ENCODE measurements at places on chromosomes 11 and 22.

DNA sequence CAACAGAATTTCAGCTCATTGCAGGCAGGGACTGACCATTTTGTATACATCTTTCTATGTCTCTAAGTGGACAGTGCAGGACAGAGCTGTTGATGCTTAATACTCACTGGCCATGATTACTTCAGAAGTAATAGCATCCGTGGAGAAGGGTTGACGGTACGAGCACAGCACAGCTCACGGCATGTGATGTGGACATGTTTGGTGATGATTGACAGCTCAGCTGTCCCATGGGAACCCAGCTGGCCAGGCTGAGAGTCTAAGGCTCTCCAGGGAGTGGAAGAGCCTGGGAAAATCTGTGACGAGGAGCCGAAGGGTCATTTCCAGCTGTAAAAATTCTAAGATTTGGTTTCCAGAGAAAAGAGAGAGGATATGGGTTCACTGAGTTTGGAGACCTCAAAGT lies 198.2 kb downstream of the SNX19 start:
- DNase-seq, result no peak

DNA sequence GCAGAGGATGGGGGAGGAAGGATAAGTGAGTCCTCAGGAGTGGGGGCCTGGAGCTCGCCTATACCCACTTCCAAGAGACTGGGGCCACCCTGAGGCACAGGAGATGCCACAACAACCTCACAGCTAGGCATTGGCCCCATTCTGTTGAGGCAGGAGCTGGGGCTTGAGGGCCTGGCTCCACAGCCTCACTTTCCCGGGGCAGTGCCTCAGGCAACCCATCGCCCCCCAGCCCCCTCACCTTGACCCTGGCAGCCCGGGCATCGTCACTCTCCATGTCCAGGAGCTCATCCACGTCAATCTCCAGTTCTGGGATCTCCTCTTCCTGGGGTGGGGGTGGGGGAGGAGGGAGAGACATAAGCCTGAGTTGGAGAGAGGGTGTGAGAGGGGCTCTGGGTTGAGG lies 1.8 kb downstream of the PPP1R14B start:
- DNase-seq, result no peak

- peak; percentile 62 for DNase-seq
Measured at GRCh38 chr11:19935507-19935906, 222.9 kb downstream of the NAV2 start.

GRCh38 chr11:105538588-105538987 lies 71.3 kb upstream of the GRIA4 start:
- DNase-seq, result no peak

GRCh38 chr11:125215976-125216375 lies 51.4 kb downstream of the PKNOX2 start:
- no peak for DNase-seq

DNA sequence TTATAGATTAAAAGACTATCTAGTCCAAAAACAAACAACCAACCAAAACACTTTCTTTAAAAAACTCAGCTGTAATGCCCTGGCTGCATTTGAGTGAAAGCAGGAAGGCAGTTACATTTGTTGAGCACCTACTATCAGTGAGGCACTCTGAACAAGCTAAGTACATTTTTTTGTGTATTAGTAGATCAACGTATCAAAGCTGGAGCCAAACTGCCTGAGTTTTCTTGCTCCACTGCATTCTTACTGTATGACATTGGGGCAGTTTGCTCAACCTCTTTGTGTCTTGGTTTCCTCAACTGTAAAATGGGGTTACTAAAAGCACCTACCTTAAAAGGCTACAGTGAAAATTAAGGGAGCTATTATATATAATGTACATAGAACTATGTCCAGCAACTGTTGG lies 22.0 kb downstream of the COA4 start:
- DNase-seq, result no peak

DNA sequence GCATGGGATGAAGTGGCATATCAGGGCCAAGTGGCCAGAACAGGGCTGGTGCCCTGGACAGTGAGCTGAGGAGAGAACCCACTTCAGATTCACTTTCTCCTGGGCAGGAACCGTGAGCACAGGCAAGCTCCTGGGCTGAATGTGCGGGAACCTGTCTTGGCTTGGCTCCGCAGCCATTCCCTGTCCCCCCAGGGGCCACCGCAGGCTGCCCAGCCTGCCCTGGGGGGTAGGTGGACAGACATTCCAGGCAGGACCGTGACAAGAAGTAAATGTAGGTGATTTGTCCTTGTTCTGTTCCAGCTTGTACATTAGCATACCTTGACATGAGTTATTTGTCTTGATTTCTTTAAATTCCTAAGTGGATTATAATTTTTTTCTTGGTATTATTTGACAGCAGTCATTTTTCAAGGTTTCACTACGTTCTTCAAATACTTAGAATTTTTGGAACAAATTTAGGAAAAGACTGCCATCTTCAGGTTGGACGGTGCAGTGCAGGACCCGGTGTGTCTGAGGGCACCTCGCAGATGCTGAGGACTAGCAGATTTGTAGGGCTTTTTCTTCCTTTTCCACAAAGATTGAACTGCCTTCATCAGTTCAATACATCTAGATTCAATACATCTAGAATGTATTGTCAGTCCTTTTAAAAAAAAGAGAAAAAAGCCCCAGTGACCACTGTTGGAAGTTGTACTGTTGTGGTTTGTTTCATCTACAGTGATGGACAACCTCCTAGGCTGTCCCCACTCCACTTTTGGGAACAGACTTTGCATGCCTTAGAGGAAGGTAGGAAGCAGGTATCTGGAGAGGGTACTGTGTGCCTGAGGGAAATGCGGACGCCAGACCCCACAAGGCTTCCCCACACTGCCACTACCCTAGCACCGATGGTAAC lies 115.1 kb upstream of the RASSF10 start:
- peak; percentile 45 for DNase-seq

DNA sequence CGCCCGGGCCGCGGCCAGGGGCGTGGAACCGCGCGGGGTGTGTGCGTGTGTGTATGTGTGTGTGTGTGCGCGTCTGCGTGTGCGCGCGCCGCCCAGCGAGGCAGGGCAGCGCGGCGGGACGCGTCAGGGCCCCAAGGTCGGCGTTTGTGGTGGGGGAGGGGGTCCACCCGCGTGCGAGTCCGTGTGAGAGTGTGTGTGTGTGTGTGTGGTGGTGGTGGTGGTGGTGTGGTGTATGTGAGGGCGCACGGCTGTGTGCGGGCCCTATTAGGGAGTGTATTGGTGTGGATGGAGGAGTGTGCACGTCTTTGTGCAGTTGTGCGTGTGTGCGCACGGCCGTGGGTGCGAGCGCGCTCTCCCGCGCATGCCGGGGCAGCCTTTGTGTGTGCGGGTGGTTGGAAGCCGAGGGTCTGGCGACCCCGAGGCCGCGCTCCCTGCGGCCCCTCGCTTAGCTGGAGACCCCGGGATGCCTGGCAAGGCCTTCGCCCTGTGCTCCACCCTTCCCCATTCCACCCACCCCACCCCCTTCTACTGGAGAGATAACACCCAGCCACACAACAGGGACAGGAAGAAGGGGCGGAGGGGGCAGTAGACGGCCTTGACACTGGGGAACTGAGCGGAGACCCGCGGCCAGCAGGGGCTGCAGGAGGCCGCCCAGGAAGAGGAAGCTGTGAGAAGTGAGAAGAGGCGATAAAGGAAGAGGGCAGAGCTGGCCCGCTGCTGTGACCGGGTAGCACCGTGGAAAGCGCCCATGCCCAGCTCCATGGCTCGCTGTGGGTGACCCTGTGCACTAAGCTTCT lies 528 bp upstream of the ARRB1 start:
- peak; percentile 56 for DNase-seq

- peak; percentile 32 for DNase-seq
Measured at GRCh38 chr22:32904044-32904443, 102.5 kb downstream of the TIMP3 start.

DNA sequence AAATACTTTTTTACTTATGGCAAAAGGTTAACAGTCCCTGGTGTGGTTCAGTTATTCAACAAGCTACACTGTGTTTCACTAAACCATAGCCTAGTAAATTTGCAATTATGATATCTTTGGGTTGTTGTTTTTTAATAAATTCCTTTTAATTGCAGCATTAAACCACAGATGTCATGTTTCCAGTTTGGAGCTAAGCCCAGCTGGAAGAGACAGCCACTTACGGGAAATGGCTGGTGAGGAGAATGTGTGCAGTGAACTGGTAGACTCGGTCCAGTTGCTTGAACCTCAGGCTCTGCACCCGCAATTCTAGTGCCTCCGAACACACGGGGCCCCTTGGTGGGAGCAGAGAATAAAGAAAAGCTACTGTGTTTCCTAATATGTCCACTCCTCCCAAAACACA lies 70.8 kb downstream of the WNT11 start:
- DNase-seq, result no peak

DNA sequence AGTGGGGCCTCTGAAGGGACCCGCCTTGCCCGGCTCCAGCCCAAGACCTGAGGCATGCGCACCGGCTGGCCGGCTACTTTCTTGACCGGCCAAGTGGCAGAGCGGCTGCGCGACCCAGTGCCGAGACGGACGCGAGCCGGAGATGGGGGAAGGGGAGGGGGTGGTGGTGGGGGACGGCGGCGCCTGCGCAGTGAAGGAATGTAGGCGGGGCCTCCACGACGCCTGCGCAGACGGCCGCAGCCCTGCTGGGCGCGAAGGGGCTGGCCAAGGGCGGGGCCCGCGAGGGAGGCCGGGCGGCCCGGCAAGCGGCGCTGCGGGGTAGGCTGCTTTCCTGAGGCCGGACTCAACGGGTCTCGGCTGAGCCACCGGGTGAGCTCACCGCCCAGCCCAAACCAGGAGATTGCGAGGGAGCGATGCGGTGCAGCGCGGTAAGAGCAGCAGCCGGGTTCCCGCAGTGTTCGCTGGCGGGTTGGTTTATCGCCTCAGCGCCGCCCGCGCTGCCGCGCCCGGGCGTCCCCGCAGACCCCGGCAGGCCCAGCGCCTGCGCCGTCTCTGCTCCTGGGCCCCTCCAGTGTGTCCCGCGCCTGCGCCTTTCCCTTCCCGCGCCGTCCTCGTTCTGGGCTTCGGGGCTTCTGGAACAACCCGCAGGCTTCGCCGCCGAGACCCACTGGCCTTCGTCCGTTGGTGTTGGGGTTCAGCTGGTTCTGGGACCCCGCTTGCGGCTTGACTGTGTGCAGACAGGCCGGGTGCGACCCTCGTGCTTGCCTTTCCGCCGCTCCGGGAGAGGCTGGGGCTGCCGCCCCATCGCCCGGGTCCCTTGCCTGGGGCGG lies at the start of gene SPECC1L:
Gene SPECC1L (plus strand): TSS at position 276 of the 830 bp plus-strand sequence. CDS start 31,401 bp downstream, outside the sequence.
- DNase-seq, result peak; percentile 93

DNA sequence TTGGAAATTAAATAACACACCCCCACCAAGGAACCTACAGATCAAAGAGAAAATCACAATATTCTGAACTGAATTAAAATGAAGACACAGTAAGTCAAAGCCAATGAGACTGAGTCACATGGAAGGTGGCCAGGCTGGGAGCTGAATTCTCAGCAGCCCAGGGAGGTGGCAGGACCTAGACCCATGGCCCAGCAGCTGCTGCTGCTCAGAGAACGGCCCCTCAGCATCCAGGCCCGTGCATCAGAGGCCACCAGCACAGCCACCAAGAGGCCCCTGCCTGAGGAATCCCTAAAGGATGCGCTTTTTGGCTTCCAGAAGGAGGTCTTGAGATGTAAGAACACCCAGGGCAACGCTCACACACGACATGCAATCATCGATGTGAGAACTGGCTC lies 35.0 kb downstream of the TBX1 start:
- DNase-seq, result no peak

- DNase-seq, result no peak
Measured at GRCh38 chr11:83681031-83681781, 395.0 kb upstream of the CCDC90B start.

DNA sequence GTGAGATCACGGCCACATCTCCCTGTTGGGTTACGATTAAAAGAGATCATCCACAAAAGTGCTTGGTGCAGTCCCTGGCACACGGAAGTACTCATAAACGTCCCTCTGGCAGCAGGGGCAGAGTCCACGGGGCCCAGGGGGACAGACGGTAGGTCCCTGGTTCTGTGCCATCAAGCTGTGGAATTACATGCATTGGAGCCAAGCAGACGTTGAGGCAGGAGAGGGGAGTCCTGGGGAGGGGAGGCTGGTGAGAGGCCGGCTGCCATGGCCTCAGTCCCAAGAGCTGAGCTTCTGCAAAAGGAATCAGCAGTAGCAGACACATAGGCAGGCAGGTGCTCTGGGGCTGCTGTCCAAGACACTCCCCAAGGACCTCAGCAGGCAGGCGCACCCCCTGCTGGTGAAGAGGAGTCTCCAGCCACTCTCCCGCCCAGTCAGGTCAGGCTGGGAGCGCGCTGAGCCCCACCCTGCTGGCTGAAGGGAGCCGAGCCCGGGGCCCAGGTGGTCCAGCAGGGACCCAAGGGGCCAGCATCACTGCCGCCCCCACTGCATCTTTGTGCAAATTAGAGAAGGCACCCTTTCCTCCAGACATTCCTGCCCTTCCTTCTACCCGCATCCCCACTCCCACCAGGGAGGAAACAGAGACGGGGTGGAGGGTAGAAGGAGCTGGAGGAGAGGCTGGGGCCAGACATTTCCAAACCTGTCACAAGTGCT lies 7.6 kb upstream of the KCTD17 start:
- DNase-seq, result peak; percentile 58

DNA sequence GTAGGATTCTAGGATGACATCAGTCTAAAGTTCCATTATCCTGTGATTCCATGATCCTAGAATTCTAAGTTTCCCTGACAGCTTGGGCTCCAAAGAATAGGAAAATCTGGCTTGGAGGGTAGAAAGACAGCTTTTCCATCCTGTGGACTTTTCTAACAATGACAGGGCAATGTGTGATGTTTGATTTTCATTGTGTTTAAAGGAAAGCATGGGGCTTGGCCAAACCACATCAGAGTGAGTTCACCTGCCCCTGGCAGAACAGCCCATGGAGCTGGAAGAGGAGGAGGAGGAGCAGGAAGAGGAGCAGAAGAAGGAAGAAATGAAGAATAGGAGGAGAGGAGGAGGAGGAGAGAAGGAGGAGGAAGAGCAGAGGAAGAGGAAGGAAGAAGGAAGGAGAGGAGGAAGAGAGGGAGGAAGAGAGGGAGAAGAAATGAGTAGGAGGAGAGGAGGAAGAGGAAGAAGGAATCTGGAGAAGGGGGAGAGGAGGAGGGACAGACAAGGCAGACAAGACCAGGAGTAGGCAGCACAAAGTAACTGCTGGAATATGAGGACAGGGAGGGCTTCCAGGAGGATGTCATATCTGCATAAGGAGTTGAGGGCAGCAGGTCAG lies 53.1 kb upstream of the WNT11 start:
- no peak for DNase-seq

DNA sequence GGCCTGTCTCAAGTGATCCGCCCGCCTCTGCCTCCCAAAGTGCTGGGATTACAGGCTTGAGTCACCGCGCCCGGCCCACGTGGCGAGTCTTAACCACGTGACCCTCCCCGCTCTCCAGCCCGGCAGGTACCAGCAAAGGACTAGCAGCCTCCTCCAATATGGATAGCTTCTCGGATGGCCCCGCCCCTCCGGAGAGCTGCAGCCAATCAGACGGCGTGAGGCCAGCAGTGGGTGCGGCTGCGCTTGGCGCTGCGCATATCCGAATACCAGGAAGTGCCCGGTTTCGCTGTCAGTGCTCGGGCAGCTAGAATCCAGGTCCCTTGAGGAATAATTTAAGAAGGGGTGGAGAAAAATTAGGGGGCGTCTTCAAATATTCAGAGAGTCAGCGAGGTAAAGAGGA lies 14.7 kb upstream of the PISD start:
- DNase-seq, result peak; percentile 99

- peak; percentile 27 for DNase-seq
Measured at GRCh38 chr11:7098235-7098832, 9.5 kb downstream of the RBMXL2 start.

GRCh38 chr11:17479284-17480214 lies 2.9 kb upstream of the ABCC8 start:
- DNase-seq, result peak; percentile 31

Measured in Caki2 (cell line).